ENCODE measurements at places on chromosomes 11 and 22.

GRCh38 chr11:70117567-70118145, 39.5 kb downstream of the ANO1 start:
- DNase-seq: no peak

- no peak for DNase-seq
Observed at GRCh38 chr22:37499027-37499707, 13.0 kb upstream of the MFNG start.

DNA sequence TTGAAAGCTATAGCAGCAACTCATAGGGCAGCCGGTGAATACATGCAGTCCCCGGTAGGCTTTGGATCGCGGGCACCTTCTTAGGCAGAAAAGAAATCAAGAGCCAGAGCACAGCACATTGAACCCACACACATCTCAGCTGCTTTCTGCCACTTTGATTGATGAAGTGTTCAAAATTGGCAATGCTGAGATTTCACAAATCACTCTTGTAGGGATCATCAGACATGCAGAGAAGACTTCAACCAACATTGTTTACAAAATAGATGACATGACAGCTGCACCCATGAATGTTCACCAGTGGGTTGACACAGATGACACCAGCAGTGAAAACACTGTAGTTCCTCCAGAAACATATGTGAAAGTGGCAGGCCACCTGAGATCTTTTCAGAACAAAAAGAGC, 350.2 kb upstream of the ARHGAP42 start:
- no peak for DNase-seq

DNA sequence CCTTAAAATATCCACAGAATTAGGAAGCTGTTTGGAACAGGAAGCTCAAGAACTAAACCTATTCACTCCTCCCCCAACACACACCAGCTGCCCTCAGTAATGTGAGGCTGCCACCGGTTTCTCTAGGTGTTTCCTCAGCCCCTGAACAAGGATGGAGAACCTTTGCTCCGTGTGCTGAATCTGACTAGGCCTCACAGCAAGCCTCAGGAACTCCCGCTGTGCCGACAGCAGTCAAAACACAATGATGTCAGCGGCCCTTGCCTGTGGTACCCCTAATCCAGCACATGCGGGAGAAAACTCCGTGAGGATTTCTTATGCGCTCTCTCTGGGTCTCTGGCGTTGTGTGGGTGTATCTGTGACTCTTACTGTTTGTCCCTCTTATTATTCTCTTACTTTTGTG, 153.3 kb downstream of the EFCAB6 start:
- DNase-seq: no peak

- no peak for DNase-seq
Observed at GRCh38 chr22:36029406-36029755, 757 bp upstream of the RBFOX2 start.

DNA sequence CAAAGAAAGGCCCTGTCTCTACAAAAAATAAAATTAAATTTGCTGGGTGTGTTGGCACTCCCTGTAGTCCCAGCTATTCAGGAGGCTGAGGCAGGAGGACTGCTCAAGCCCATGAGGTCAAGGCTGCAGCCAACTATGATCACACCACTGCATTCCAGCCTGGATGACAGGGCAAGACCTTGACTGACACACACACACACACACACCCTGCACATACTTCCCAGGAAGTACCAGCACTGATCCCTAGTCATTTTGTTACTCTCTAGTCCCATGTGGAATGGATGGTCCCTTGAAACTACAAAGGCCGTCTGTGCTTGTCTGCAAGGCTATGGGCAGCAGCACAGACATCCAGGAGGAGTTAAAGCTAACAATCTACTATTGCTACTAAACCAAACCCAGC, 59.7 kb upstream of the CYP2D6 start:
- DNase-seq: no peak

DNA sequence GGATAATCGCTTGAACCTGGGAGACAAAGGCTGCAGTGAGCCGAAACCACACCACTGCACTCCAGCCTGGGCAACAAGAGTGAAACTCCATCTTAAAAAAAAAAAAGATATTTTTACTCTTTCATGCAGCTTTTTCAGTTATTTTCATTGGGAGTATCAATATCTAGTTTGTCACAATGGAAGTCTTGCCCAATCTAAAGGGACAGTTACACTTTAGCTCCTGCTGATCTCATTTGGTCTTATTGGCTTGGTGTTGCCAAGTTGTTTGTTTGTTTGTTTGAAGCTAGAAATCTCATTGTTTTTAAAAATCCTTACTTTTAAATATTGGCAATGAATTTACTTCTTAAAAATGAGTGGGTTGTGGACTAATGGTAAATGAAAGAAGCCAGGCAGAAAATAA, 24.7 kb downstream of the CEP295 start:
- no peak for DNase-seq

DNA sequence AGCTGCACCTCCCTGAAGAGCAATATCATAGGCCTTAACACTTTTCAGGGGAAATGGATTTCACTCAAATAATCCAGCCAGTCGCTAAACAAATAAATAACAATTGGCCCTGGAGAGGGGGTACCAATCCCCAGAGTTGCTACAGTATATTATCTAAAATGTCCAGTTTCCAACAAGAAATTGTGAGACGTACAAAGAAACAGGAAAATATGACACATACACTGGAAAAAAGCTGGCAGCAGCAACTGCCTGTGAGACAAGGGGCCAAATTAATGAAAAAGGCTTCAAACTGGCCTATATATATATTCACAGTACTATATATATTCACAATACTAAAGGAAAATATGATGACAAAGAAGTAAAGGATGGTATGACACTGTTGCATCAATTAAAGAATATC, 4.0 kb downstream of the NF2 start:
- DNase-seq: no peak

- peak; percentile 43 for DNase-seq
Observed at GRCh38 chr22:50641696-50642607, 14.0 kb upstream of the ARSA start.

- DNase-seq: no peak
Observed at GRCh38 chr11:111347002-111347722, 31.9 kb downstream of the POU2AF1 start.

GRCh38 chr22:34913826-34914225, 152.1 kb upstream of the ISX start:
- DNase-seq: no peak

DNA sequence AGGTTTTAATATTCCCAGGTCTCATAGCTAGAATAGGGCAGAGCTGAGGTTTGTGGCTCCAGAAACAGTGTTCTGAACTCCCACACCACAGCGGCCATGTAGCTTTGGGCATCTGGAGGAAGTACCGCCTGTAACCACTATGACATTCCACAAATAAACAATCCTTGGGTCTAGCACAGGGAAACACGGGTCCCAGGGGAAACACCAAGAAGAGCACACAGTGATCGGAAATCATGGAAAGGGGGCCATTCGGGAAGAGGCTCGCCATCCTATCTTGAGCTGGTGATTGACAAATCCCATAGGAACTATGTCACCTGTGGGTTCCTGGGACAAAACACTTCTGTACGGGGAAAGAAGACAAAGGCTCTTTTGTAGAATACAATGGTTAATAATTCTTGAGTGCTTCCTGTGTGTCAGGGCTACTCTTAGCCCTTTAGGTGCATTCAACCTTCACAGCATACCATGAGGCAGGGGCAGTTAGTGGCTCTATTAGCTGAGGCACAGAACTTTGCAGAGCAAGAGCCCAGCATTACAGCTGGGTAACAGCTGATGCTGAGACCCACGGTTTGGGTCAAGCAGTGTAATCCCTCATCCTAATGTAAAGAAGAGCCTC, 514.2 kb downstream of the NTM start:
- no peak for DNase-seq

- no peak for DNase-seq
Observed at GRCh38 chr22:49403102-49403501, 424.6 kb downstream of the BRD1 start.

DNA sequence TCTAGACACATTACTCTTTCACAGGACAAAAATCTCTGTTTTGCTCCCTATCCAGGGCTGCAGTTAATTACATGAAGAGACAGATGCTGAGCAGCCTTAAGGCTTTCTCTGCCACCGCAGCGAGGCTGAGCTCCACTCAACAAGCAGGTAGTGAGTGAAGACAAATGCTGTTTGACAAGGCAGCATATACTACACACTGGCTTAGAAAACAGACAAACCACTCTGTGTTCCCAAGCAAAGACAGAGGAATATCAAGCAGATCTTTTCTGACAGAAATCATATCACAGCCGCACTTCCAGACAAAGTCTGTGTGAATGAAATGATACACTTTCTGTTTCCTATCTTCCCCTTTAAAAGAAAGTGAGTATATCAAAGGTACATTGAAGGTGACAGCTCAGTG, 368.1 kb downstream of the DCDC1 start:
- DNase-seq: no peak

- DNase-seq: no peak
Observed at GRCh38 chr11:79358258-79358657, 82.6 kb downstream of the TENM4 start.
